ENCODE measurements at places on chromosomes 11 and 22. TPM values are rescaled to one million over a fixed set of nuclear protein-coding genes. Genes with fewer than 3 reads are reported as not detected.

DNA sequence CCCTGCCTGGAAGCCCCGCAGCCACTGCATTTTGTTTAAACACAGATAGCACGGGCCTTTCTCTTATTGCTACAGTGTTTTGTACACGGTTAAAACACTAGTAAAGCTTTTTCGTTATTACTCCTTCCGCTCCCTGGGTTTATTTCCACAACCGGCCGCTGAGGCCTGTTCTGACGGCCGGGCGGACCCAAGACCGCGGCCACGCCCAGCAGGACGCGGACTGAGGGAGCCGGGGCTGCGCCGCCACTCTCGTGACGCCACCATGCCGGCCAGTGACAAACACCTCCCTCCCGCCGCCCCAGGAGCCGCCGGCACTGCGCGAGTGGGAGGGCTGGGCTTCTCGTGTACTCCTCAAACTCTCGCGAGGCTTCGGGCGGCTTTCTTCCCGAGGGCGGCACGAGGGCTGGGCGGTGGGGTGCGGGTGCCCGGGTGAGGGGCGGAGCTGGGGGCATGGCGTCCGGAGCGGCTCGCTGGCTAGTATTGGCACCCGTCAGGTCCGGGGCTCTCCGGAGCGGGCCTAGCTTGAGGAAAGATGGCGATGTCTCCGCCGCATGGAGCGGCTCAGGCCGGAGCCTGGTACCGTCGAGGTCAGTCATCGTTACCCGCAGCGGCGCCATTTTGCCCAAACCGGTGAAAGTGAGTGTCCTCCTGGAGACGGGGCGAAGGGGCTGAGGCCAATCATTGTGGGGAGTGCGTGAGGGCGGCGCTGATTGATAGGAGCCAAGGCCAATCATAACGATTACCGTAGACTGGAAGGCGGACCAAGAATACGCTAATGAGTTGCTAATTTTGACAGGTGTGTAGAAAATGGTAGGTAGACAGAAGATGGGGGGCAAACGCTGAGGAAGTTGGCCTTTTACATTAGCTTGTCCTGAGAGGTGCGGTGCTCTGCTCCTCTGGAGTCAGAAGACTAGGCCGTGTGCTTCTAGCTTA lies at the start of gene SMDT1:
Gene SMDT1 (plus strand): TSS at position 382 of the 933 bp plus-strand sequence. CDS start 69 bp downstream, at position 451.
- peak; percentile 100 for DNase-seq

DNA sequence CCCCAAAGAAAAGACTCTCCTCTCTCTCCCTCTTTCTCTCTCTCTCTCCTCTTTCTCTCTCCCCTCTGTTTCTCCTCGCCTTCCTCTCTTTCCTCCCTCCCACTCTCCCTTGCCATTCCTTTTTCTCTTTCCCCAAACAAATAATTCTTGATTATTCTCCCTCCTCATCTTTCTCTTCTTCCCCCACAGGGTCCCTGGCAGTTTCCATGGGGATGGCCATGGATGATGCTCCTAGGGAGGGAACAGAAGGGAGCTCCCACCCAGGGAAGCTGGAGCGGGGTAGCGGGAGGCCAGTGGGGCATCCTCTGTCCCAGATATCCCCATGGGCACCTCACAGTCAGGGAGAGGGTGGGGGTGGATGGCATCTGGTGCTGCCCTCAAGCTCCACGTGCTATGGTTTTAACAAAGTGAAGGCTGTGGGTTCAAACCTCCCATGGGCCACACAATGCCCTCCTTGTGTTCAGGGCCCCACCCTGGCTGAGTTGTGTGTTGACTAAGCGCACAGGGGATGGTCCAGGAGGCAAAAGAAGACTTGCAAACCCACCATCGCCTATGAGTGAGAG lies 266.4 kb downstream of the BUD13 start:
- no peak for DNase-seq

DNA sequence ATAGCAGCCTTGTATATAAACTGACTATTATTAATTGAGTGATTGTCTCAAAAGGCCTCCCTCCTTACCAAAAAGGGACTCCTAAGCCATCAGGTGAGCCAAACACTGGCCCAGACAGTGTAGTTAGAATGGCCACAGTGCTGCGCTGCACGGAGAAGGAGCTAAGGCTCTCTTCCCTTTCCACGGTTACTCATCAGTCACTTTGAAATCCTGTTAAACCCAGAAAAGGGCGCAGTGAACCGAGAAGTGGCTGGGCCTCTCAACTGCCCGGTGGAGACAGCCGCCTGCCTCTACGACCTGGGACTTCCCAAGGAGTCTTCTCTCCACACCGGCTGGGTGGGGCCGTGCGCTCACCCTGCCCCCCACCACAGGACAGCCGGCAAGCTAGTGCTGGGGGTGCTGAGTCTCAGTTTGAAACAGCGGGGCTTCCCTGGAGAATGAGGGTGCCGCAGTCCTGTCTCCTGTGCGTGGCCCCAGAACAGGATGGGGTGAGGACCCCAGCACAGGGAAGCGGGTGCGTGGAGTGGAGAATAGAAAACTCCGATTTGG lies 1.3 kb downstream of the MYH9 start:
- DNase-seq, result no peak

DNA sequence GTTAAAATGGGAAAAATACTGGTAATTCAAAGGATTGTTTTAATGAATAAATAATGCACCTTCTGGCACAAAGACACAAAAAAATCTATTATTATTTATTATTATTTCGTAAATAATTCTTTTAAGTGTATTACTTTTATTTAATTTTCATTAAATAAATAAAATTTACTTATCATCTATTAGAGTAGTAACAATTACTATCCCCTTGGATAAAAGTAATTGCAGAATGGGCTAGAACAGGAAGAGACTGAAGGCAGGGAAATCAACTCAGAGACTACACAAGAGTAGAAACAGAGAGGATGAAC lies 23.0 kb downstream of the OR8B12 start:
- DNase-seq, result no peak

- DNase-seq, result no peak
These were observed 149.8 kb upstream of the PITPNB start for GRCh38 chr22:28068826-28069225.

DNA sequence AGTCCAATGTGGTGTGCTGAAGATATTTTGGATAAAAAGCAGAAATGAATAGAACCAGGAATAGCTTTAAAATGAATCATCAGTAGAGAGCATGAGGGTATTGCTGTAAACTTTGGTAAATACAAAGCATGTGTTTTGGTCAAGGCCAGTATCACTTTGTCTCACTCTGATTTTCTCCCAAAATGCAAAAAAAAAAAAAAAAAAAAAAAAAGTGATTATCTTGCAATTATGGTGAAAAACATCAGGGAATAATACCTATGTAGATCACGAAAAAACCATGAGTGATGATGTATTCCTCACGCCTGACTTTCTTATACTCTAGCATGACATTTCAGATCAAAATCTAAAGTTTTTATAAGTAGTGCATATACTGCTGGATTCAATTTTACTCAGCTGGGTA lies 897.9 kb upstream of the FAT3 start:
- DNase-seq, result no peak

DNA sequence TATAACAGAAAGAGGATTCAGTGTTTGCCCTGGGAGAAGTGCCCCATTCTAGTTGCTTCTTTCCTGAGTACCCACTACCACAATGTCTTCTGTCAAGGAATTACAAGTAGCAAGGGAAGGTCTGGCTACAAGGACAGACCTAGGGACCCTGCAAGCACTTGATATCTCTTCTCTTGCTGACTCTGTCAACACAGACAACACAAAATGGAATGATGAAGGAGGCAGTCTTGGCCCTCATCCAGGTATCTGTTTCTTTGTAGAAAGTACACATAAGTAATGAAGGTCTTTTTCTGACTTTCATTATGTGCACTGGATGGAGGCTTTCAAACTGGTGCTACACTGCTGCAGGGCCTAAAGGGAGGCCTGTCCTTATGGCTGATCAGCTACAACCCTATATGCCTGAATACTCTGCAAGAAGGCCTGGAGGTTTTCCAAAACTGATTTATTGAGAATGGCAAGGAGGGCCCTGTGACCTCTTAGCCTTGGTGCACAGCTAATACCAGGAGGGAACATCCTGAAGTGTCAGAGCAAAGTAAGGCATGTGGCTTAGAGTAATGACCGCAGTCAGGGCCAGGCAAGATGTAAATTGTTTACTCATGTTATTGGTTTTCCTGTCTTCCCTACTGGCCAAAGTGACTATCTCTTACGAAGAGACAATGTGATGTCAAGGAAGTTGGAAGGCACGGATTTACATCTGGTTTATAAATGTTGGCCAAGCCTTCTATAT lies 31.2 kb downstream of the GAB2 start:
- DNase-seq, result no peak

DNA sequence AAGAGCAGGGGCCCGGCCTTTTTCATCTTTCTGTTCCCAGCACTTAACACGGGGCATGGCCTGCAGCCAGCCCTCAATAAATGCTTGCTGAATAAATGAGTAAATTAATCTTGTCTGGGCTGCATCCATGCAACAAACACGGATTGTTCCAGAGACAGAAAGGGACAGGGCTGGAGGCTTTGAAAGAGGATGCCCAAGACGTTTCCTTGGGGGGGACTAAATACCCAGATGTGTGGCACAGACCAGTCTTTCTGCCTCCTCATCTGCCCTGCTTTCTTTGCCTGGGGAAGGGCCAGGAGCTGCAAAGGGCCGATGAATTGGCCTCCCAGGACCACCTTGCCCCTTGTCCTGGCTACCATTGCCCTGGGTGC lies 40.4 kb downstream of the SHISAL1 start:
- DNase-seq, result no peak

DNA sequence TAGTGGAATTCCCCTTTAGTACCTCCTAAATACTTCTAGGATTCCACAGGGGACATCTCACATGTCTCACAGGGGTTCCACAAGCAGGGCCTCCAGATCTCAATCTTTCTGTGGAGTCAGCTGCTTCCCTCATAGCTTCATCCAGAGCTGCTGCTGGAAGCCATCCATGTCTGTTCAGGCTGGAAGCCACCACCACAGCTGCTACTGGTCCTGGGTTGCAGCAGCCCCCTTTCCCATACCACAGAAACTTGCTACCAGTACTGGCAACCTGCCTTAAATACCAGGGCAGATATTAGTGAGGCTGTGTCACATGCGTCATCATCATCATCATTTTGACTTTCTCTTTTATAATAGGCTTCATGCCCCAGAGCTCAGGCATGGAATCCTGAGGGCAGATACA lies 242.7 kb upstream of the NCAM1 start:
- no peak for DNase-seq

- DNase-seq, result no peak
These were observed 28.4 kb upstream of the KCNQ1OT1 start for GRCh38 chr11:2728128-2728662.

DNA sequence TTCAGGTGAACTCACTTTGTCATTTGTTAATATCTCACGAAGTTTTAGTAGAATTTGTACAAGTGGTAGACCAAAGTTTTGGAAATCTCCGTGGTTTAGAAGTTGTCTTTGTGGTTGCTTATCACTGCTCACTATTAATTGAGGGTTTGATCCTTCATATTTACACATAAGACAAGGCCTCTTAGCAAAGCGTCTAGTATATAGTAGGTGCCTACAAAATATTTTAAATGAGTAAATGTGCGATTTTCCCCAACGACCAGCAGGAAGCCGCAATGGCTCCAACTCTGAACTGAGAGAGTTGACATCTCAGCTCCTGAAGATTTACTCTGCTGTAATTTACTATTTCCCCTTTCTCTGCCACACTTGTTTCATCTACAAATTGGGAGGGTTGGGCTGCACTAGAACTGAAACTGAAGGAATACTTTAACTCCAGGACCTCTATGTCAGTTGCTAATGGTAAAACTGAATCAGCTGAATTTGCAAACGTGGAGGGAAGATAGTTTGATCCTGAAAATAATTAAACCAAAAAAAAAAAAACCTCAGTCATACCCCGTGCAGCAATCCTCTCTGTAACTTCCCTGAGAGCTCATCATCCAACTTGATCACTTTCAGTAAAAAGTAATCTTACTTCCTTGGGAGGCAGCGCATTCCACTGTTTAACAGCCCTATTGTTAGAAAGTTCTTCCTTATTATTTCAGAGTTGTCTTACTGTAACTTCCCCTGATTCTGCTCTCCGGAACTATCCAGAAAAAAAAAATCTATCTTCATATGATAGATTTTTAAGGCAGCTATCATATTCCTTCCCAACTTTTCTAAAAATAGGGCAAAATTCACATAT lies 1.3 kb upstream of the SBF2 start:
- DNase-seq, result no peak

DNA sequence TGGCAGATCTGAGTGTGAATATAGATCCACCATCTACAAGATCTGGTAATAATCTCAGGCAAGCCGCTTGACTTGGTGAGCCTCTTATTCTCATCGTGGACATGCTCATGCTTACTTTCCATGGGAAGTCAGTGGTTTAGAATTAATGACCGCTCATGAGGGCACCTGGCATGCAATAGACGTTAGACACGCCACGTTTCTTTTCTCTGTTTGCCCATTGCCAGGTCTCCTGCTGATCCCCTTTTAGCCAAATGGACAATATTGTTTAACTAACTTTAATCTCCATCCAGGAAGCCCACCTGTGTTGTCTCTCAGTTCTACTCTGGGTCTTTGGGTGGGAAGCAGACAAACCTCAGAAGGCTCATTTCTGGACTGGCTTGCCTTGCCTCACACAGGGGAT lies 439.1 kb downstream of the ETS1 start:
- DNase-seq, result no peak

GRCh38 chr11:123454060-123454651 lies 24.1 kb downstream of the GRAMD1B start:
- no peak for DNase-seq

DNA sequence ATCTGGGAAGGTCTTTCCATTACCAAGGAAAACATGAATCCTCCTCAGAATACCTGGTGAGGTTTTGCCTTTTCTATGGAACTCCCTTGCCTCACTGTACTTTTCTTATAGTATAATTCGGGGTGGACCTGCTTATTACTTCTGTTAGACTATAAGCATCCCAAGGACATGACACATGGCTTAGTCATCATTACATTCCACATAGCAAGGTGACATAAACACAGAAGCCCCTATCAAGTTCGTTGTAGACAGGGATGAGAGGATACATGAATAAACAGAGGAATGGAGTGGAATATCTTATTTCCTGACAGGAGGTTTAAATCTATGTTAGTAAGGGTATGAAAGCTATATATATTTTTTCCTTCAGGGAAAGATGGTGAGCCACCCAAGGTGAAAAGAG lies 532.2 kb upstream of the CCDC90B start:
- DNase-seq, result no peak

DNA sequence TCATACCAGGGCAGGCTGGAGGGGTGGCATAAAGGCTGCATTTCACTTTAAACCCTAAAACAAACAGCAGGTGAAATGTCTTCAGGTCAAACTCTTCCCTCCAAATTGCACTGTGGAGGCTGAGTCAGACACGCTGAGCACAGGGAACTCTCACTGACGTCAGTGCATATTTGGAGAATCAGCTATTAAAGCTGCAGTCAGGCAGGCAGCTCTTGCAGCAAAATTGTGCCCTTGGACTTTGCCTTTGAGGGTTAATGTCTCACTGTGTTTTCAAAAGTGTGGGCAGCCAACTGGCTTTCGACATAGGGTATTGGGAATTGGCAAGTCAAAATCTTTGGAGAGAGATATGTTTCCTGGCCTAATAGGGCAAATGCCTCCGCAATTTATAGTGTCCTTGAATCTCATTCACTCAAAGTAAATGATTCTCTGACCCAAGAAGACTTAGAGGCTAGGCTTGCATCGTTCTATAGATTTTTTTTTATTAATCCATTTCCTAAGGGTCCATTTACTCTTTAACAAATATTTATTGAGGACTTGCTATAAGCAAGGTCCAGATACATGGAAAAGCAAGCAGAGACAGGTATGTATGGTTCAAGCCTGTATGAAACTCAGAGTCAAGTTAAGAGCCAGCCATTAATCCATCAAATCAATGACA lies 27.7 kb upstream of the SMCO4 start:
- no peak for DNase-seq

Gene WNT11
- 18.2 TPM for total RNA-seq

Gene FBXO3
- 46.4 TPM for total RNA-seq

Gene SLC22A12
- not detected for total RNA-seq

Gene PLA2G6
- 11.4 TPM for total RNA-seq

Gene MTCH2
- total RNA-seq, result 103 TPM

Gene C11orf86
- total RNA-seq, result not detected

Gene GGTLC3
- total RNA-seq, result not detected

Gene GUCY1A2
- total RNA-seq, result 12.4 TPM

Gene USH1C
- total RNA-seq, result not detected
